Stimulated activated CD8-positive, alpha-beta memory T cell treated with anti-CD3 and anti-CD28 coated beads, Interleukin-7, amount 100 ng/mL, for 24 hours (primary cell): ENCODE measurements at places on chromosomes 4 and X.

- no peak for DNase-seq
Observed at GRCh38 chr4:74375824-74376426, 11.0 kb downstream of the EREG start.

DNA sequence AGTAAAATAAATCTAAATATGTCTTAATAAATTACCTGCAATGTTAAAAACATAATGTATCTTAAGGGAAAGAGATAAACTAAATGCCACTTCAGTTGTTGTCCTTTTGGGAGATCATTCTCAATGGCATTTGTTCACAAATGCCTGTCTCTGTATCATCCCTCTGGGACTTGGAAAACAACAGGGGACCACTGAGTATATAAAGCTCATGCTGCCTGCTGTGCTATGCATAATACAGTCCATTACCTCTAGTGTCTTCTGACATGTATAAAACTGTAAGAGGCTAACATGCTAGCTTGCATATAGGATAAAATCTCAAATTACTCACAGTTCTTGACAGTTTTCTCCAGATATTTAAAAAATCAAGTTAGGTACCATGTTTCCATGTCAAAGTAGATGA lies 503.9 kb downstream of the PDHA2 start:
- DNase-seq, result no peak

GRCh38 chrX:48927736-48928382 lies 9.0 kb upstream of the PIM2 start:
- DNase-seq, result no peak

DNA sequence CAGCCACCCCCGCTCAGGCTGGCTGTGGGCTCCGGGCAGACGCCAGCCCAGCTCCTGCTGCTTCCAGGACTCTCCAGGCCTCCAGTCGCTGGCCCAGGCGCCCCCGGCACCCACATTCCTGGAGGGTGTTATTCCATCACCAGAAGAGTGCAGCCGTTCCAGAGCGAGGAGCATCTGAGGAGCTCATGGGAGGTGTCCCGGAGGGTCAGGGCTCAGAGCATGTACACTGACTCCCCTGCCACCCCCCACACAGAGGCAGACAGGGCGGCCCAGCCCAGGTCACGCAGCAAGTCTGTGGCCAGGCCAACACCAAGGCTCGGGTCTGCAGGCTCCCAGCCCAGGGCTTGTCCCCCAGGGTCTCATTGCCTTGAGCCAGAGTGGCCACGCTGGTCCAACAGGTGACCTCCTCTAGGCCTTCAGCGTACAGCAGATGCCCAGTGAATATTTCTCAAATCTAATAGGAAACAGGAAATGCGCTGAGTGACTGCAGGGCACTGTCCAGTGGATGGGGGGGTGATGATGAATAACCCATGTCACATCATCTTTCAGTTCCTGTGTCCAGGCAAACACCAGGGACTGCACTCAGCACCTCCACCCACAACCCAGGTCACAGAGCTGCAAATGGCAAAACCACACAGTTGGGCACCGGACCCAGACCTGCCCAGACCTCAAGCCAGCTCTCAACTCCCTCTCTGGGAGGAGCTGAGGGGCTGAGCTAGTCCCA lies 37.2 kb downstream of the ABLIM2 start:
- no peak for DNase-seq

DNA sequence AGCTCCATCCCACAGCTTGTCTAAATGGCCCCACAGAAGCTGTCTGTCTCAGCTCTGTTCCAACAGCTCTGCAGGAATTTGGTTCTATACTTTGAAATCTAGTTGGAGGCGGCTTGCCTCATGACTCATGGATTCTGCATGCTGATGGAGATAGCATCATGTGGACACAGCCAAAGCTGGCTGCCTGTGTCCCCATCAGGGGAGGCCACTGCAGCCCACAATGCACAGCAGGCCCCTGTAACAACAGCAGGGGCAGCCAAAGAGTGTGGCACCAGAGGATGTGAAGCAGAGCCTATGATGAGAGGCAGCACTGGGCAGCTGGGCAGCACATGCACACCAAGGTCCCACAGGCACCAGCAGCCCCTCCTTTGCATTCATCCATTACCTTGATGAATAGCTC lies 67.2 kb downstream of the DCAF12L1 start:
- no peak for DNase-seq

DNA sequence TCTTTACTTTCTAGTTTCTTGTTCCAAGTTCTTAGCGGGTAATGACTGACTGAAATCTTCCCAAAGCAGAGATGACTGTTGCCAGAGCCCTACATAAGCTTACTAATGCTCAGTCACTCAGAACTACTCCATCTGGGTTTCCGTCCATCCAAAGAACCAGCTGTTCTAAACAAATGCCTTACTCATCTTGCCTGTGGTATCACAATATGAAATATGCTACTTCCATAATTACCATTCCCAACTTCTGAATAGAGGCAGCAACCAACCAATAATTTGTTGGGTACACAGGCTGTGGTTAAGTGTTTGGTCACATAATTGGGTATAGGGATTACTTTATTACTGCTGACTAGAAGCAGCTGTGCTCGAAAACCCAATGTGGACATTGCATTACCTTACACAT lies 930.2 kb upstream of the DIAPH2 start:
- DNase-seq, result no peak

- DNase-seq, result no peak
Observed at GRCh38 chr4:168722391-168722790, 225.5 kb downstream of the PALLD start.

DNA sequence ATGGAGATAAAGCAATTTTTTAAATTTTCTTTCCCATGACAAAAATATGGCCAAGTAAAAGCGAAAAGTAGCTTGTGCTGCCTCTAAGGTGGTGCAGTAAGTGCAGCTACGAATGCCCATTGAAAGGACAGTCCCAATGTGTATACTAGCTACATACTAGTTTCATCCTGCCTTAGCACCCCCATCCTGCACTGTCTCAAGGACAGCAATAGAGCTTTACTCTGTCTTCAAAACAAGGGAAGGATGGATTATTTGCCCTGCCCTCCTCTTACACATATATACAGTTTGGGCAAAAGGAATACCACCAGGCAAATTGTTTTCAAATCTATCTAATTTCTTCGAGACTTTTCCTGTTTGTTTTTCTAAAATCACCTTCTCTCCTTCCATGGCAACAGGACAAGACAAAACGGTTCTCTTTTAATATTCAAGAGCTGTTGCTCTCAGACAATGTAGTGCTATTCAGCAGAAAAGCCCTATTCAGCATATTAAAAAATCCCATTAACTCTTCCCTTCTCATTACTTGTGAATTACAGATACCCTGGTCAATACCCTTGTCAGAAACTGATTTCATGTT lies 75.1 kb upstream of the SLC7A11 start:
- DNase-seq, result no peak

- DNase-seq, result no peak
Observed at GRCh38 chr4:172927096-172927814, 241.4 kb upstream of the GALNT7 start.

GRCh38 chr4:183986291-183986970 lies 81.3 kb downstream of the STOX2 start:
- DNase-seq, result no peak

- DNase-seq, result no peak
Observed at GRCh38 chrX:23334848-23335599, at the start of gene PTCHD1. PTCHD1 (plus strand) TSS chrX:23334849; CDS start chrX:23334876, 27 bp downstream.

GRCh38 chrX:49042581-49043219 lies 457 bp downstream of the TFE3 start:
- DNase-seq, result no peak

- no peak for DNase-seq
Observed at GRCh38 chr4:176443646-176444409, 124.1 kb downstream of the SPCS3 start.

DNA sequence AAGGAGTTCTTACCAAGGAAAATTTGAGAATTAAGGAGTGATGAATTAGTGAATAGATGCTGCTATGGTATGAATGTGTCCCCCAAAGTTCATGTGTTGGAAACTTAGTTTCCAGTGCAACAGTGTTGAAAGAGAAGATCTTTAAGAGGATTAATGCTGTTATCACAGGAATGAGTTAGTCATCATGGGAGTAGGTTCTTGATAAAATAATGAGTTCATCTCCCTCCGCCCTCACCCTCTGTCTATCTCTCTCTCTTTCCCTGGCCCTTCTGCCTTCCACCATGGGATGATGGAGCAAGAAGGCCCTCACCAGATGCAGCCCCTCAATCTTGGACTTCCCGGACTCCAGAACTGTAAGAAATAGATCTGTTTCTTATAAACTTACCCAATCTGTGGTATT lies 38.3 kb upstream of the KLHL8 start:
- DNase-seq, result no peak

GRCh38 chr4:77820649-77821561 lies 1.7 kb upstream of the CNOT6L start:
- DNase-seq, result no peak

- DNase-seq, result no peak
Observed at GRCh38 chr4:16278178-16278577, 51.9 kb upstream of the TAPT1 start.

- no peak for DNase-seq
Observed at GRCh38 chr4:51963841-51964517, 56.2 kb downstream of the LRRC66 start.

GRCh38 chrX:154412468-154412867 lies 1.1 kb downstream of the TAFAZZIN start:
- DNase-seq, result no peak

- no peak for DNase-seq
Observed at GRCh38 chr4:90061881-90062280, 65.3 kb upstream of the CCSER1 start.

DNA sequence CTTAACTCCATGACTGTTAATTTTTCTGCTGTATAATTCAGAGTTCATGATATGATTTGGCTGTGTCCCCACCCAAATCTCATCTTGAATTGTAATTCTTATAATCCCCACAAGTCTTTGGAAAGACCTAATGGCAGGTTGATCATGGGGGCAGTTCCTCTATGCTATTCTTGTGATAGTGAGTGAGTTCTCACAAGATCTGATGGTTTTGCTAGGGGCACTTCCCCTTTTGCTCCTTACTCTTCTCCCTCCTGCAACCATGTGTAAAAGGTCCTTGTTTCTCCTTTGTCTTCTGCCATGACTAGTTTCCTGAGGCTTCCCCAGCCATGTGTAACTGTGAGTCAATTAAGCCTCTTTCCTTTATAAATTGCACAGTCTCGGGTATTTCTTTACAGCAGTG lies 1751.9 kb downstream of the ARAP2 start:
- DNase-seq, result no peak

- DNase-seq, result no peak
Observed at GRCh38 chrX:14718403-14718802, 154.5 kb downstream of the FANCB start.

- no peak for DNase-seq
Observed at GRCh38 chrX:131977619-131978018, 45.5 kb upstream of the STK26 start.

DNA sequence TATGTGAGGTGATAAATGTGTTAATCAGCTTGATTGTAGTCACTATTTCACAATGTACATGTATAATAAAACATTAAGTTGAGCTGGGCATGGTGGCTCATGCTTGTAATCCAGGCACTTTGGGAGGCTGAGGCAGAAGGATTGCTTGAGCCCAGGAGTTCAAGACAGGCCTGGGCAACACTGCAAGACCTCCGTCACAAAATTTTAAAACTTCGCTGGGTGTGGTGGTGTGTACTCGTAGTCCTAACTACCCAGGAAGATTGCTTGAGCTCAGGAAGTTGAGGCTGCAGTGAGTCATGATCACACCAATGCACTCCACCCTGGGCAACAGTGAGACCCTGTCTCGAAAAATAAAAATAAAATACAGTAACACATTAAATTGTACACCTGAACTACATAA lies 20.1 kb downstream of the LYAR start:
- DNase-seq, result no peak

- DNase-seq, result no peak
Observed at GRCh38 chr4:174739576-174739975, 89.5 kb downstream of the GLRA3 start.

GRCh38 chr4:169208090-169208455 lies 62.7 kb downstream of the SH3RF1 start:
- DNase-seq, result no peak

- no peak for DNase-seq
Observed at GRCh38 chr4:181989071-181989470, 254.1 kb upstream of the TENM3 start.

DNA sequence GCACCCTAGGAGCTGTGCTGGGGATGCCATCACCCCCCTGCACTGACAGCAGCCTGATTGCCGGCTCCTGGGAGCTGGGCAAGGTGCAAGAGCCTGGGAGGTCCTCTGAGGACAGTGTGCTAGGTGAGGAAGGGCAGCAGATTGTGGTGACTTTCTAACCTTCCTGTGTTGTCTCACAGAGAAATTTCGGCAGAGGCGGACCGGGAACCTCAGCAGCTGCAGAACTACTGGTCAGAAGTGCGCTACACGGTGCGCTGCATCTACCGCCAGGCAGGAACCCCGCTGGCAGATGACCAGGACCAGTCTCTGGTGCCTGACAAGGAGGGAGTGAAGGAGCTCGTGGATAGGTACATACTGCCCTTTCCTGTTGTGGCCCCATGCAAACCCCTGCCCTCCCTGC lies 89.8 kb downstream of the FAM193A start:
- DNase-seq, result no peak

- DNase-seq, result no peak
Observed at GRCh38 chr4:2946812-2947600, 16.2 kb downstream of the NOP14 start.

- DNase-seq, result no peak
Observed at GRCh38 chr4:56410247-56411062, 23.2 kb upstream of the AASDH start.

DNA sequence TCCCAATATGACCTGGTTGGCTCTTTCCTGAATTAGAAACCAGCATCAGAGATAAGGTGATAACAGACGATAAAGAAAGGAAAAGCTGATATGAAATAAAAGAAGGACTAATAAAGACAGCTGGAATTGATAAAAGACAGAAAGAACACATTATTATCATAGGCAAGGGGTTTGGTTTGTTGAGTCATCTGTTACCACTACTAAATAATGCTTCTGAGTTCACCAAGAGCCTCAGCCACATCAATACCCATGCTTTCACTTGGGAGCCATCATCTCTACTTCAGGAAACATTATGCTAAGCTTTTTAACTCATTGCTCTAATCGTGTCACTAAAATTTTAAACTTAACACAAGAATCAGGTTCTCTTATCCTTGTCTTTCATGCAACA lies 27.6 kb downstream of the ANXA5 start:
- DNase-seq, result no peak

GRCh38 chr4:101284546-101284945 lies 62.8 kb downstream of the PPP3CA start:
- DNase-seq, result no peak

- no peak for DNase-seq
Observed at GRCh38 chr4:111681751-111682150, 463.5 kb upstream of the FAM241A start.

- DNase-seq, result no peak
Observed at GRCh38 chrX:87517571-87518141, at the start of gene KLHL4. KLHL4 (plus strand) TSS chrX:87517802; CDS start chrX:87517894, 92 bp downstream.

DNA sequence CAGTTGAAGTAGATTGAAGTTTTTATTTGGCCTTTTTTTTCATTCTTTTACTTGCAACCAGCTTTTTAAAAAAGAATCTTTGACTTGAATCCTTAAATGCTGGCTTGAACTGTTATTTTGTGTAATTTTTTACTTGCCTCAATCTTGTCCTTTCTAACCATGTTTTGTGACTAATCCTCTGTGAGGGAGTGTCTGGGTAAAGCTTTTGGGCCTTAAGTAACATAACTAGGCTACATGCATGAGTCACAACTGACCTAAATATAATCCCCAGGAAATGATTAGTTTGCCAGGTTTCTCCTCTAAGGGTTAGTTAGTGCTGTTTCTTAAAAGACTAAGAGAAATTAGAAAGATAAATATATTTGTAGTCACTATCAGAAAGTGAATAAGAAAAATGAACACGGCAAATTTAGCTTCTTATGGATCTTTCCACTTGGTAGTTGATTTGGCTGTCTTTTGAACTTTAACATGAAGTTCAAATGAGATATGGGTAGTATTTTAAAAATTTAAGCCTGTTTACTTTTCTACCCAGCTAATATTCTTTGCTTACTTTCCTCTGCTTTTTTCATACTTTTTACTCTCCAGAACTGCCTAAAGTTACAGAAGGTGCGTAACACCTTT lies 13.0 kb downstream of the EXOC1 start:
- no peak for DNase-seq
